ENCODE measurements at places on chromosomes 4 and X.

- DNase-seq: no peak
Measured at GRCh38 chrX:26026179-26026578, 112.0 kb upstream of the MAGEB18 start.

GRCh38 chrX:108304210-108304609 lies 134.0 kb downstream of the COL4A6 start:
- DNase-seq: no peak

- no peak for DNase-seq
Measured at GRCh38 chr4:94349193-94349592, 6.6 kb upstream of the HPGDS start.

- DNase-seq: no peak
Measured at GRCh38 chr4:100889401-100889800, 371.6 kb upstream of the EMCN start.

DNA sequence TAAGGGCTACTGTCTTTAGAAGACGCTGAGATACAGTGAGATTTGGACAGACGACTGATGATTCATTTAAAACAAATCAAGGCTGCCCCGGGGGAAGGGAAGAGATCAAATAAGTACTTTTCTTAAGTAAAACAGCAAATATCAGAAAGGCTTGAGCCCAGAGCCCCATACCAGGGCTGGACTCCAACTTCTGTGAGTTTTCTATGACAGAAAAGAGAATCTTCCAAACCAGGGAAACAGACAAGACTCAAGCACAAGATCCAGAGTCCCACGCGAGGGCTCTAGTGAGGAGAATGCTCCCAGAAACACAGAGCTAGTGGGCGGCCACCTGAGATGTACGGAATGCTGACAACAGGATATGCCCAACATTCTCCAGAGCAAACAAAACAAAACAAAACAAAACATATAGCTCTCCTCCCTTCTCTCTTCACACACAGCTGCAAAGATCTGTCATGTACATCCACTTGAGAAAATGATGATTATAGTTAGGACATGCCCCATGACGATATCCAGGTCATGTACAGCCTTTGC lies 13.1 kb downstream of the ACSL1 start:
- no peak for DNase-seq

DNA sequence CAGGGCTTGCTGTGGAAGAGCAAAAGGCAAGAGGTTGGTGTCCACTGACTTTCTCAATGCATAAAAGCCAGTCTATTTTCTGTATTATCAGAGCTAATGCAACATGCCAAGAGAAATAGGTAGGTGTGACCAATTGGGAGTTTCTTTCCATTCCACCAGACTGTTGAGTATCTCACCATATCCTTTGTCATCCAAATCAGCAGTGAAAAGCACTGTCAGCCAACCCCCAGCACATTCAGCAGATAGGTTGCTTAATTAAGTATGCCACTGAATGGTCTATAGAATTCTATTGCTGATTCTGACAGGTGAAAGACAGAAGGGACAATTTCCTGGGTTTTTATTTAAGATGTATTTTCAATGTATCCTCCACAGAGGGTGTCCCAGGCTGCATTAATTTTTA lies 139.8 kb downstream of the HS6ST2 start:
- no peak for DNase-seq

Data from stimulated activated CD4-positive, alpha-beta T cell treated with anti-CD3 and anti-CD28 coated beads, TNF-alpha, amount 100 ng/mL, for 1 hour (primary cell).